ENCODE measurements at places on chromosomes 7 and 10.

- DNase-seq = no peak
Measured at GRCh38 chr7:78149787-78150186, 351.2 kb downstream of the PHTF2 start.

GRCh38 chr7:15397922-15398760 is 163.7 kb downstream of the AGMO start:
- DNase-seq = no peak

DNA sequence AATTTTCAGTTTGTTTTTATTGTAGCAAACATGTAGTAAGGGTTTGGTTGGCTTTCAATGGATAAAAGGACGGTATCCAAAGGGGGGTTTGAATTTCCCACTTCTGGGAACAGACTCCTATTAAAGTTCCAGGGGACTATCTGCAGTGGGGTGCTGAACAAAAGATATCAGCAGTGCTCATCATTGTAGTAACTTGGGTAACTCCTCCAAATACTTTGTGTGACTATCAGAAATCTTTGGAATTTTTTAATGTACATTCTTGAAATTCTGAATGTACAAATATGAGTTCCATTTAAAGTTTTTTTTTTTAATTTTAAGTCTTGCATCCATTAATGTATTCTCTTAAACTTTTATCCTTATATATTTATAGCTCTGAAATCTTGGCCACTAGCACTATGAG is 42.1 kb downstream of the CYP51A1 start:
- DNase-seq = no peak

DNA sequence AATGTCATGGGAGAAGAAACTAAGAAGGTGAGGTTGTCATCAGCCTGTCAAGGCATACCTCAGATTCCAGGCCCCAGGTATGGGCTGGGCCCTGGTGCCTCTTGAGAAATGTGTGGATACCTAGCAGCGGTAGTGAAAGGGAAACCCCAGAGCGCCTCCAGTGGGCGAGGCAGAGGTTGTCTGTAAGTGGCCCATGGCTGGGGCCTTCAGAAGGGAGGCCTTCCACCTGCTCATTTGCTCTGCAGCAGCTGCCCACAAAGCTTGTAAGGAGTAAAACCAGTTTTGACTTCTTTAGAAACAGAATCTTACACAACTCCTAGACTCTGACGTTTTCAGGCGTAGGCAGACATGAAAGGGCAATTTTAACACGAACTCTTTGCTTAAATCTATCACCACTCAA is 509.9 kb downstream of the PARD3 start:
- DNase-seq = no peak

DNA sequence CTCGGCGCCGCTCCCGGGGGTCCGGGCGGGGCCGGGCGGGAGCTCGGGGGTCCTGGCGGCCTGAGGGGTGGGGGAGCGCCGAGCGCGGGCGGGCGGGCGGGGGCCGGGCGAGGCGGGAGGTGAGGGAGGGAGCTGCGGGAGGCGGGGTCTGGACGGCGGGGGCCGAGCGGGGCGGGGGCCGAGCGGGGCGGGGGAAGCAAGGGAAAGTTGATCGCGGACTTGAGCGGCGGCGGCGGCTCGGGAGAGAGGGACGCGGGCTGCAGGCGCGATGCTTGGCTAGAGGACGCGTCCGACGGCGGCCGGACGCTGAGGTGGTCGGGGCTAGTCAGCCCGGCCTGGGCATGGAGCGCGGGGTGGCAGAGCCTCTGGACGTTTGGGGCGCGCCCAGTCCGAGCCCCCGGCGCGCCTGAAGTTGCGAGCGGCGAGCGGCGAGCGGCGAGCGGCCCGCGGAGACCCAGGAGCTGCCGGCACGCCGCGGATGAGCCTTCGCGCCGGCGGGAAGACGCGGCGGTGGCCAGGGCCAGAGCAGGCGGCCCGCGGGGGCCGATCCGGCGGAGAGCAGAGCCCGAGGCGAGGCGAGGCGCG is at the start of gene CDH23:
Gene CDH23 (plus strand): TSS at position 210 of the 585 bp plus-strand sequence. CDS start 42,912 bp downstream, outside the sequence.
- DNase-seq = no peak

- no peak for DNase-seq
Measured at GRCh38 chr7:33459340-33459751, 330.0 kb downstream of the BBS9 start.

- DNase-seq = no peak
Measured at GRCh38 chr10:6563731-6564130, 16.3 kb downstream of the PRKCQ start.

GRCh38 chr10:110811791-110812581 is 59.7 kb upstream of the PDCD4 start:
- DNase-seq = no peak

- DNase-seq = no peak
Measured at GRCh38 chr10:35391954-35392262, 55.6 kb downstream of the CCNY start.

DNA sequence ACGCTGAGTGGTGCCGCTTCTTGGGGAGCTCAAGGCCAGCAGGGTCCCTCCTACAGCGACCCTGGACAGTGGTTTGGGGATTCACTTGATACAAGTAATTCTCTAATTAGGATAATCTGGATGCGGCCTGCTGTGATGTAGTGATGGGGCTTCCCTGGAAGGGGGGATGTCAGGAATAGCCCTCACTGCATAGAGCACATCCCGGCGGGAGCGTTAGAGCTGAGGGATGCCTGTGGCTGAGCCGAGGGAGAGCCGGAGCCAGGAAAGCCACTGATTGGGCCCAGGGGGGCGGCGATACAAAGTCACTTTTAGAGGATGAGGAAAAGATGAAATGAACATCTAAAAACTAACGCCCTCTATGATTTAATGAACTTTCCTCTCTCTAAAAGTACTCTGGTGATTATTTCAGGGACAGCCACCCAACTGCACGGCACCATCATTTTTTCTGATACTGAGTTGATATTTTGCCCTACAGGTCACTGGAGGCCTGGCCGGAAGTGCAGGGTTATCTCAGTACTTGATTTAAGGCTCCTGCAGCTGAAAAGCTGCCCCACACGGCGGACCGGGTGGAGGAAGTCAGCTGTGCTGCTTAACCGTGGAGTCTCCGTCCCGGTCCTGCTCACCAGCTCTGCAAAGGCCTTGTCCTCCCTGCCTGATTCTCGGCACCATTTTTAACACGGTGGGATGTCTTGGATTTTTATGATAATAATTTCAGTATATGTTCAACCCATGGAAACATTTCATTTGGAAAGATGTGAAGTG is 518.8 kb downstream of the DNAJB6 start:
- no peak for DNase-seq

- no peak for DNase-seq
Measured at GRCh38 chr10:73136627-73137026, 26.4 kb downstream of the NUDT13 start.

DNA sequence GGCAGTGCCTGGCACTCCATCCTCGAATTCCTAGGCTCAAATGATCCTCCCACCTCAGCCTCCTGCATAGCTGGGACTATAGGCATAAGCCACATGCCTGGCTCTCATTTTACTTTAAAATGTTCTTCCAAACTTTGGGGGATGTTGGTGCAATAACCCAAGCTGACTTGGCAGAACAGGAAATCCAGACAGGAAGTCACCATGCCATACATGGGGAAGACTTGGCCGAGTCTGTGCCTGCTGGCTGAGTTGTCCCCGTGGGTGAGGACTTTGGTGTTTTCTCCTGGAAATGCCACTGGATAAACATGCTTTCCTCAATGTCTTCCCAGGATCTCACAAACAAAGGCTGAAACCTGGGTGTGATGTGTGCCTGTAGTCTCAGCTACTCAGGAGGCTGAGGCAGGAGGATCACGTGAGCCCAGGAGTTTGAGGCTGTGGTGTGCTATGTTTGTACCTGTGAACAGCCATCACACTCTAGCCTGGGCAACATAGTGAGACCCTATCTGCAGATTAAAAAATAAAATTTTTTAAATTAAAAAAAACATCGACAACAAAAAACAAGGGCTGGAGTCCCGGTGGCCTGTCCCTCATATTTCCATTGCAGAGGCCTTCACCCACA is 19.8 kb downstream of the HKDC1 start:
- no peak for DNase-seq

DNA sequence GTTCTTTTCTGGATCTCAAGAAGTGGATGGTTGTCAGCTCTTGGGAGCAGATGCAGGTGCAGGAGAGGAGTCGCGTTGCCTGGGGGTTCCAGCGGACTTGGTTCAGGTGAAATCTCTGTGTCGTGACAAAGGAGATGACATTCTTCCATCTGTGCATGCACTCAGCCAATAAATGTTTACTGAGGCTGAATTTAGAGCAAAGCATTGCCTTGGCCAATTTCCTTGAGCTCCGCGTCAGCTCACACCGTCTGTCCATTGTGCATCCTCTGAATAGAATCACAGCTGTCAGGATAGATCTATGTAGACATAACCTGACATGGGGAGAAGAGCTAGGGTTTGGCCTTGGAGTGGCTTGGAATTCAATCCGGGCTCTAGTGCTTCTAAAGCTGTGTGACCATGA is 343.7 kb downstream of the GLRX3 start:
- no peak for DNase-seq

DNA sequence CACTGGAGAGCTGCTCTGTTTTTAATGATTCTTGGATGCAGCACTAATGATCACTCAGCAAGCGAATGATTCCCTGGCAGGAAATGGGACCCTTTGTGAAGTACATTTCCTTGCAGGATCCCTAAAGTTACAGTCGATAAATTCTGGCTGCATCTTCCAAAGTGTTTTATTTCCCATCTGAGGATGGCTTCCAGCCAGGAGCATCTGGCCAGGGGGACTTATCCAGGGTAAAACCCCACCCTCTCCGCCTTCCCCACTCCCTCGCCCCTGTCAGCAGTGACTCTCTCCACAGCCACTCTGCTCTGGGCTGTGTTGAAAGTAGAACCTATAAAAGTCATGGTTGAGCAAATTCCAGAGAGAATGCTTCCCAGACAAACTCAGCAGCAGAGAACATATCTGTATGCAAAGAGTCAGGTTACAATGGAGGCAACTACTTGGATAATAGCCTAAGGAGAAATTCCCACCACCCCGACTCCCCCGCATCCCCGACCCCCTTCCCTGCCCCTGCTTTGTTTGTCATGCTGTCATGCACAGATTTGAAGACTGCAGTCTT is 111.0 kb upstream of the ANLN start:
- no peak for DNase-seq

GRCh38 chr10:51141010-51141409 is 66.7 kb downstream of the PRKG1 start:
- no peak for DNase-seq

GRCh38 chr10:98967601-98968000 is 268.1 kb downstream of the HPSE2 start:
- DNase-seq = no peak

DNA sequence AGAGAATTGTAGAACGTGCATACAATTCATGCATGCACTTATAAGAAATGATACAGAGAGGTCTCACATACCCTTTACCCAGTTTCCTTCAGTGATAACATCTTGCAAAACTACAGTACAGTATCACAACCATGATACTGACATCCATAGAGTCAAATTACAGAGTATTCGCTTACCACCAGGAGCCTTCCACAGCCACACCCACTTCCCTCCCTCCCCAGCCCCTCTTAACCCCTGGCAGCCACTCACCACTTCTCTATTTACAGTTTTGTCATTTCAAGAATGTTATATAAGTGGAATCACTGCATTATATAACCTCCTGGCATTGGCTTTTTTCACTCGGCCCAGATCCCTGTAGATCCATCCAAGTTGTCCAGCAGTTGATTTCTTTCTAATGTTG is 143.8 kb downstream of the ZNF248 start:
- DNase-seq = no peak

DNA sequence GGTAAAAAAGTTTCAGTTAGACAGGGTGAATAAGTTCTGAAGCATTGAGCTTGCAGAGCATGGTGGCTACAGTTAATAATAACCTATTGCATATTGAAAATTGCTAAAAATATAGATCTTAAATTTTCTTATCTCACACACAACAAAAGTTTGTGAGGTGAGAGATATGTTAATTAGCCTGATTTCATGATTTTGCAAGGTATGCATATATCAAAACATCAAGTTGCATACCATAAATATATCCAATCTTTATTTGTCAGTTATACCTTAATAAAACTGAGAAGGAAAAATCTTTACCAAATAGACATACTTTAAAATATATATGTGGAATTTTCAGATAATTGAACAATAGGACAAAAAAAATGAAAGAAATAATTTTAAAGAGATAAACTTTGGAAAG is 16.6 kb downstream of the TAC1 start:
- no peak for DNase-seq

DNA sequence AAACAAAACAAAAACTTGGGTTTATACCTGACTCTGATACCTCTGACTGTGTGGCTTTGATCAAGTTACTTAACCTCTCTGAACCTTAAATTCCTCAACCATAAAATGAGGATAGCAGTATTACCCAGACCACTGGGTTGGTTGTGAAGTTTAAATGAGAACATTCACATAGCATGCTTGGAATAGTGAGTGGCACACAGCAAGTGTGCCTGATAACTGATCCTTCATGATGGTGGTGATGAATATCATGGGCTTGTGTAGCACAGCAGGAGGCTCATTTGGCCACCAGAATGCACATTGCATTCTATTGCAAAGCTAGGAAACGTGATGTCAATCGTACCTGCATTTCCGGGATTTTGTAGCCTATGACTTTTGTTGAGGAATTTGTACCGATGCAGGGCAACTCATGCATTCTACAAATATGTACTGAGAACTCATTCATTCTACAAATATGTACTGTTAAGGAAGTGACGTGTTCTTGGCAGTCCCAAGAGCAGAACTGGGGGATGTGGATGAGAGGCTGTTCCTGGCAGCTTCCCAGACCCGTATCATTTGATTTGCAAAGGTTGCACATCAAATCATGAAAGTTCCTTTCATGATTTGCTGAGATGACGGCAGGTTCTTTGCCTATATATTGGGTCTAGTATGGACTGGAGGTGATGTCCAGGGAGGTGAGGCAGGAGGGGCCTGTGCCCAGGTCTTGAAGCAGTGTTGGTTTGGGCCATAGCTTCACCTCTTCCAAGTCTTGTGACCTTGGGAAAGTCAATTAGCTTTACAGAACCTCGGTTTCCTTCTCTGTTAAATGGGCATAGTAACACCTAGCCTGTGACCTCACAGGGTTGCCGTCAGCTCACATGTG is 94.6 kb upstream of the SMNDC1 start:
- no peak for DNase-seq

DNA sequence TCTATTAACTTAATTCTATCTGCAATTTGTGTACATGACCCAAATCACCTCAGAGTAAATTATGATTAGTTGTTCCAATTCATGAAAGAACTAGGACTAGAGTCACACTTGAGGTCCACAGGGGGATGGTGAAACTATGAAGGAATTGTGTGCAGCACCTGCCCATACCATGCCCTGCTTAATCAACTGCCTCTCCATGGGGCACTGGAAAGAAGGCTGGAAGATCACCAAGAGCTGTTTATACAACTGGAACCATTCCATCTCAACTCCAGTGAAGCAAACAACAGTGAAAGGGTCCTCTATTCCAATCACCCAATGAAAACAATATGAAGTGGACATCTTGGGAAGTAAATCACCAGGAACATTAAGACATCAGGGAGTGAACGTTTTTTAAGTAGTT is 98.7 kb upstream of the SEMA3D start:
- DNase-seq = no peak

Data from stimulated activated effector memory CD8-positive, alpha-beta T cell treated with anti-CD3 and anti-CD28 coated beads, Interleukin-12 subunit alpha, Interleukin-12 subunit beta, amount 100 ng/mL, for 72 hours (primary cell).